Activated CD8-positive, alpha-beta memory T cell treated with anti-CD3 and anti-CD28 coated beads for 1 hour (primary cell): ENCODE measurements at places on chromosomes 4 and X.

- DNase-seq = no peak
Observed at GRCh38 chrX:28177202-28177601, 196.0 kb upstream of the DCAF8L1 start.

DNA sequence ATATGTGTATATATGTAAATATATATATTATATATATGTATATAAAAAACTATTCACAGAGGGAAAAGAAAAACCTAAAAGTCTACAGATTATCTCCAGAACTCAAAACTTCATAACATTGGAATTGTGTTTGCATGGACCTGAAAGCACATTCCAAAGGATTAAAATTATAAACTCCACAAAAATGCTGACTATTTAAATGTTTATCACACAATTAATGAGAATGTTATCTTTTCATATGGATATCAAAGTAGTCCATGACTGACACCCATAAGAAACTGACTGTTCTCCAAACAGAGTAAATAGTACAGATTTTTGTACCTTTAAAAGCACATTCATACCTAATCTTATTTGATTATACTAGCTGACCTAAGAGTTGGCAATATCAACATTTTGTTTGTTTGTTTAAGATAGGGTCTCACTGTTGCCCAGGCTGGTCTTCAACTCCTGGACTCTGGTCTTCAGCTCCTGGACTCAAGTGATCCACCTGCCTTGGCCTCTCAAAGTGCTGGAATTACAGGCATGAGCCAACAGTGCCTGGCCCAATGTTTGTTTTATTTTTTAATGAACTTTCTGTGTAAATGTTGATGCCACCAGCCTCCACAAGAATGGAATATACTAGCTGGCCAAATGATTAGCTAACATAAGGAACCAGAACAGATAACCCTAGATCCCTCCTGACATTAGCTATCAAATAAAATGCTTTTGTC, 50.0 kb downstream of the SLC39A8 start:
- no peak for DNase-seq

DNA sequence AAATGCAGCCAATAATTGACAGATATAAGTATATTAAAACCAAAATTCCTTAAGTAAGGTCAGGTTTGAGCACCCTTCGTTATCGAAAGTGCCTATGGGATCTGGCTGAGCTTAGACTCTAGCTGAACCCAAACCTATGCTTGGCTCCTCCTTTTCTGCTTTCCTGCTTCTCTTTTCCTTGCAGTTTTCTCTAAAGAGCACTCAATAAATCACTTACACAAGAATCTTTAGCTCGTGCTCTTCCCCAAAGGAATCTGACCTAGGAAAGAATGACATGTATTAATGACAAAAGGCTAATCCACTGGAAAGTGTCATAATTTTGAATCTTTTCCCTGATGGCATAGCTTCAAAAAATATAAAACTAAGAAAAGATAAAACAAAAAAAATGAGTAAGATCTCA, 282.7 kb downstream of the DKK2 start:
- DNase-seq = no peak

- DNase-seq = no peak
Observed at GRCh38 chrX:22247169-22247568, 25.5 kb upstream of the CBLL2 start.

DNA sequence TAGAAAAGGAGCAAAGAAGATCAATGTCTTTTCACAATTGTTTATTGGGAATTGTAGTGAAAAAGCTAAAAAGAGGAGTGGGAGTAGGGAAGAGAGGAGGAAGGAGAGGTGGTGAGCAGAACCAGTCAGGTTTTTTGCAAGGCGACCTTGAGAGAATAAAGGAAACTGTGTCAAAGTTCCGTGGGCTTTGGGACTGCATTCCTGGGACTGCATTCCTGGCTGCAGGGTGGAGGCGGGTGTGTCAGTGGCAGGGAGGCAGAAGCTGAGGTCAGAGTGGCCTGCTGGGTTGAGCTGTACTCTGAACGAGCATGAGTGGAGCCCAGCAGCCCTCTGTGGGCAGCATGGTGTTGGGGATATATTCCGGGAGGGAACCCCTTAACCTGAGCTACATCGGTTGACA, 66.8 kb upstream of the UCP1 start:
- DNase-seq = no peak

GRCh38 chrX:47577424-47577823, 4.8 kb upstream of the TIMP1 start:
- no peak for DNase-seq

DNA sequence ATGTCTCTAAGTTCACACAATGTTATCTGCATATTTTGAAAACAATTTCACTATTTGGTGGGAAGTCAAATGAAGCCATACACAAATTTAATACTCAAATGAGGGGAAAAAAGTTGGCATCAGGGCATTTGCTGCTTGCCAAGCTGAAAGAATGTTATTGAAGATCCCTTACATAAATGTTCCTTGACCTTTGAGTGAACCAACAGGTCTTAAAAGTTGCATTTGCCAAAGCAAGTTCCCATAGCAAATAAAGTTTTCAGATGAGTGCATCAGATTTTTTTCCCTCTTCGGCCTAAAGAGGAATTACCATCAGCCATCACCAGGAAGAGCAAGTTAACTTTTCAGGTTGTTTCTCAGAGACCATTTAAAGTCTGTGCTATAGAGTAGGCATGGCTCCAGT, 115.9 kb downstream of the COX18 start:
- no peak for DNase-seq

DNA sequence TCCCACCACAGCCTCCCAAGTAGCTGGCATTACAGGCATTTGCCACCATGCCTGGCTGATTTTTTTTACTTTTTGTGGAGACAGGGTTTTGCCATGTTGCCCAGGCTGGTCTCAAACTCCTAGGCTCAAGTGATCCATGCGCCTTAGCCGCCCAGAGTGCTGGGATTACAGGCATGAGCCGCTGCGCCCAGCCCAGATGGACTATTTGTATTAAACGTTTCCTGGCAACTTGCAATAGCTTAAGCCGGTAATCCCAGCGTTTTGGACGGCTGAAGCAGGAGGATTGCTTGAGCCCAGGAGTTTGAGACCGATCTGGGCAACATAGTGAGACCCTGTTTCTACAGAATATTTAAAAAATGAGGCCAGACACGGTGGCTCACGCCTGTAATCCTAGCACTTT, 18.4 kb downstream of the UBE2K start:
- no peak for DNase-seq

GRCh38 chr4:7189475-7190277, 2.7 kb upstream of the SORCS2 start:
- no peak for DNase-seq

DNA sequence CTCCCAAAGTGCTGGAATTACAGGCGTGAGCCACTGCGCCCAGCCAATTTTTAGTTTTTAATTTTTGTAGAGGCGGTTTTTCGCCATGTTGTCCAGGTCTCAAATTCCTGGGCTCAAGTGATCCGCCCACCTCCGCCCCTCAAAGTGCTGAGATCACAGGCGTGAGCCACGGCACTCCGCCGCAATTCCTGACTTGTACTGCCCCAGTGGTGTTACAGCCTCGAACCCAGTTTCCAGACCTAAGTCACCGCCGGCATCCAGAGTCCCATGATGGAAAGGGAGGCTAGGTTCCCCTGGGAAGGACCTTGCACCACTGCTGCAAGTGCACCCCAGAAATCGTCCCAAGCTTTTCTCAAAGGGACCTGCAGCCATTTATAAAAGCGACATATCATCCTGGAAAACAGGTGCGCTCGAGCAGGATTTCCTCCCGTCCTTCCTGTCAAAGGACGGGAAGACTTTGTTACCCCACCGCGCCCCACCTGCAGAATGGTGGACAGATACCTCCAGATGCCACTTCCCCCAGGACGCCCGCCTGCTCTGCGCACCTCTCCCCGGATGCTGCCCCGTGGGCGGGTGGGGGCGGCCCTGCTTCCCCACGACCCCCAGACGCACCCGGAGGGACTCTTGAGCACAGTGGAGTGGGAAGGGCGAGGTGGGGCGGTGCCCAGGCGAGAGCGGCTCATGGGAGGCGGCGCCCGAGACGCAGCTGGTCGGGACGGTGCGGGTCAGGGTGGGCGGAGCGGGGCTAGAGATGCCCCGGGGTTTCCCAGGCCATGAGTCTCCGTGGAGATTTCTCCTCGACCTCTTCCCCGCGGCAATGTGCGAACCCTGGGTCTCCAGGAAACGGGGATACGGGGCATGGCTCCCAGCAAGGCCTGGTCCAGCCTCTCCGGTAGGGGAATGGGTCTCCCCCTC, 947 bp upstream of the RPL10 start:
- DNase-seq = no peak
